ENCODE measurements at places on chromosomes 11 and 22.

GRCh38 chr11:90704510-90704909 lies 481.7 kb upstream of the CHORDC1 start:
- DNase-seq = no peak

DNA sequence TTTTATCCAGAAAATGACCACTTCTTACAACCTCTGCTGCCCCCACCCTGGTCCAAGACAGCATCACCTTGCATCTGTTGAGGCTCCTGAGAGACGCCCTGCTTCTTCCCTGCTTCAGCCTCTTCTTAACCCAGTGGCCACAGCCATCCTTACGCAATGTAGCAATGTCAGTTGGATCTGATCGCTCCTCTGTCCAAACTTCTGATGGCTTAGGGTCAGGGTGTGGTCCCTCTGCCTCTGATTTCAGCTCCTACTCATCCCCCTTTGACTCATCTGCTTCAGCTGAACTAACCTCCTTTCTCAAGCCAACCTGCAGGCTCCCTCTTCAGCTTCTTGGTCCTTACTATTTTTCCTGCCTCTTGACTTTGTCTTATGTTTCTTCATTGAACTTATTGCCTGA lies 280.8 kb downstream of the KIRREL3 start:
- DNase-seq = no peak

- no peak for DNase-seq
Measured at GRCh38 chr11:16738947-16739815, 734 bp downstream of the C11orf58 start.

- DNase-seq = no peak
Measured at GRCh38 chr11:107337917-107338316, 119.7 kb downstream of the CWF19L2 start.

DNA sequence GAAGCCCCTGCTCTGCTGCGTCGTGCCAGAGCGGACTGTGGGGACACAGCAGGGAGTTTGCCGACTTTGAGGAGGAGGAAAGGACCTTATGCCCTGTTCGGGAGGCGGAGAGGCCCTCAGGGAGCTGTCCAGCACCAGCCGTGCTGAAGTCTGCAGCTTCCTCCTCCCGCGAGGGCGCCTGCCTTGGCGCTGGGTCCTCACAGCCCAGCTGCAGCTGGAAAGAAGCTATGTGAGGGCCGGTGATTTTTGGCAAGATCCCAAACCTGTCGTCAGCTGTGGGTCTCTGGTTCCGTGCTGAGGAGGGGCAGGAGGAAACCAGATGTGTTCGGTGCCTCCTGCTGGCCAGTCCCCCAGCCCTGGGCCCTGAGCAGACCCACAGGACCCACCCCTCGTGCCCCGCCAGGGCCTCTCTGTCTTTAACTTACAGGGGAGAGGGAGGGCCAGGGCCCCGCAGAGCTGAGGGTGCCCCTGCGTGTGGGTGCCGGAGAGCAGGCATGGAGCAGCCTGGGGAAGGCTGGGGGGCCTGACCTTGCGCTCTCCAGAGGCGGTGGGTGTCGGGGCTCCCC lies 12.0 kb downstream of the BRSK2 start:
- DNase-seq = no peak

GRCh38 chr22:44932493-44932892 lies 77.3 kb downstream of the PHF21B start:
- no peak for DNase-seq

DNA sequence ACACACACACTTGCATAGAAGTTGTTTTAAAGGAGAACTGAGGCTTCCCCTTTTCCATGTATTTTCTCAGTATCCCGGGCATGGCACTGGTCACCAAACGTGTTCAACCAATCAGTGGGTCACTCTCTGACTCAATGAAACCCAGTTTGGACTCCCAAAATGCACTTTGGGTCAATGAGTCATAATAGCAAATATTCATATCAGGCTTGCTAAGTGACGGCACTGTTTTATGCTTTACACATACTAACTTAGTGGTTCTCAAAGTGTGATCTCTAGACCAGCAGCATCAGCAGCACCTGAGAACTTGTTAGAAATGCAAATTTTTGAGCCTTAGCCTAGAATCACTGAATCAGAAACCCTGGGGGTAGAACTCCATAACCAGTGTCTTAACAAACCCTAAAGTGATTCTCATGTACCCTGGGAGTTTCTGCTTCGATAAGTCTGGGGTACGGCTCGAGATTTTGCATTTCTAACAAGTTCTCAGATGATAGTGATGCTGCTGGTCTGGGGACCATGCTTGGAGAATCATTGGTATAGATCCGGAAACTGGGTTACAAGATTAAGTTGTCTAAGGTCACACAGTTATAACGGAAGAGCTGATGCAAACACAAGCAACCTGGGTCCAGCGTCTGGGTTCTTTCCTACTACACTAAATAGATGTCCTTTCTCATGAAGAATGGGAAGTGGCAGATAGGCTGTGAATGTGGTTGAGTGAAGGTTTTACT lies 35.6 kb downstream of the ETS1 start:
- no peak for DNase-seq

DNA sequence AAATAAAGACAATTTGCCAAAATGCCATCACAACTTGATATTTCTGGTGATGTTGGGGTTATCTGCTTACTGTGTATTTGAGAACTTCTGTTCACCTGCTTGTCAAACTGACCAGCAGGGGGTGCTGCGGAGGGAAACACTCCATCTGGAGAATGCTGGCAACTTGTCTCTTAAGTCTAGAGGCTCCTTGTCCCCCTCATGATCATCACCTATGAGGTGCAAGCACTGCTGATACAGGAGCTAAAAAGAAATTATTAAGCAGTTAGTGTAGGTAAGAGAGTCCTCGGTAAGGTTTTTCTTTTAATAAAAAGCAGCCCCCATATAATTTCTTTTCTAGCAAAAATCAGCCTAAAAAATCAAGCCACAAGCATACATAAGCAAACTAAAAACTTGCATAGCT lies 32.7 kb upstream of the GLYATL1B start:
- DNase-seq = peak; percentile 53

DNA sequence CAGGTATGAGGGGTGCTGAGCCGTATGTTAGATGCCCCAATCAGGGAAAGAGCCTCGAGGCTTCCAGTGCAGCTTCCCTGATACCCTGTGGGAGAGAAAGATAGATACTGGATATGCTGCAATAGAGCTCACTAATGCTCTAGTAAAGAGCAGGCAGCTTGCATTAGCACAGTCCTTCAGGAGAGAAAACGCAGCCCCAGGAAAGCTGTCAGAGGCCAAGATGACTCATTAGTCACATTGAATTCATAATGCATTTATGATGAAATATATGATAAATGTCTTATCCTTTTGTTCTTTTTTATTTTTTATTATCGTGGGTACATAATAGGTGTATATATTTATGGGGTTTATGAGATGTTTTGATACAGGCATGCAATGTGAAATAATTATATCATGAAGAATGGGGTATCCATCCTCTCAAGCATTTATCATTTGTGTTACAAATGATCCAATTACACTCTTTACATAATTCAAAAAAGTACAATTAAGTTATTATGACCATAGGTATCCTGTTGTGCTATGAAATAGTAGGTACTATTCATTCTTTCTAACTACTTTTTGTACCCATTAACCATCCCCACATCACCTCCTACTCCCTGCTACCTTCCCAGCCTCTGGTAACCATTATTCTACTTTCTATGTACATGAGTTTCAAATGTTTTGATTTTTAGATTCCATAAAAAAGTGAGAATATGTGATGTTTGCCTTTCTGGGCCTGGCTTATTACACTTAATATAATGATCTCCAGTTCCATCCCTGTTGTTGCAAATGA lies 94.5 kb upstream of the TOP3B start:
- no peak for DNase-seq

- no peak for DNase-seq
Measured at GRCh38 chr11:132402071-132402684, 1031.8 kb downstream of the NTM start.

DNA sequence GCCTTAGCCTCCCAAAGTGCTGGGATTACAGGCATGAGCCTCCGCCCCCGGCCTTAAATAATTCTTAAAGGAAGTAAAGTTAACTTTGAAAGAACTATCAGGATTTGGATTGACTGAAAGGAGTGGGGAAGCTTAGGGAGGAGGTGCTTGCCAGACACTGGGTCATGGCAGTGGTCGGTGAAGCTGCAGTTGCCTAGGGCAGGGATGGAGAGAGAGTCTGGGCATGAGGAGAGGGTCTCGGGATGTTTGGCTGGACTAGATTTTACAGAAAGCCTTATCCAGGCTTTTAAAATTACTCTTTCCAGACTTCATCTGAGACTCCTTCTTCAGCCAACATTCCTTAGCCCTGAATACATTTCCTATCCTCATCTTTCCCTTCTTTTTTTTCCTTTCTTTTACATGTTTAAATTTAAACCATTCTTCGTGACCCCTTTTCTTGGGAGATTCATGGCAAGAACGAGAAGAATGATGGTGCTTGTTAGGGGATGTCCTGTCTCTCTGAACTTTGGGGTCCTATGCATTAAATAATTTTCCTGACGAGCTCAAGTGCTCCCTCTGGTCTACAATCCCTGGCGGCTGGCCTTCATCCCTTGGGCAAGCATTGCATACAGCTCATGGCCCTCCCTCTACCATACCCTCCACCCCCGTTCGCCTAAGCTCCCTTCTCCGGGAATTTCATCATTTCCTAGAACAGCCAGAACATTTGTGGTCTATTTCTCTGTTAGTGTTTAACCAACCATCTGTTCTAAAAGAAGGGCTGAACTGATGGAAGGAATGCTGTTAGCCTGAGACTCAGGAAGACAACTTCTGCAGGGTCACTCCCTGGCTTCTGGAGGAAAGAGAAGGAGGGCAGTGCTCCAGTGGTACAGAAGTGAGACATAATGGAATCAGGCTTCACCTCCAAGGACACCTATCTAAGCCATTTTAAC lies at the start of gene NNMT:
Gene NNMT (plus strand): TSS at position 724 of the 929 bp plus-strand sequence. CDS start 158 bp downstream, at position 882.
- no peak for DNase-seq

- DNase-seq = no peak
Measured at GRCh38 chr22:42699281-42699975, 21.2 kb downstream of the A4GALT start.

DNA sequence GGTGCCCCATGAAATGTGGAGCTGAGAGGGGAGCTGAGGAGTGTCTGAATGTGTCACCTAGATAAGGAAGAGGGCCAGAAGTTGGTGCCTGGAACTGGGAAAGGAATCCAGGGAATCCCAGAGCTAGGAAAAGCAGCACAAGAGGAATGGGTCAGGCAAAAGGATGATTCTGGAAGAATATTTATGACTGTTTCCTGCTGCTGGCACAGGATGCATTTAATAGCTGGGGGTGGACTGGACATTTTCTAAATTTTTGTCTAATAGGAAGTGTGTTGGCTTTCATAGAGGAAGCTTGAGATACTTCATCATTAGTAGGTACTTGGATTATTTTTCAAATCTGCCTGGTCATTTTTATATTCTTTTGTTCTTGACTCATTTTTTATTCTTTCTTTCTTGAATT lies 17.4 kb upstream of the MRGPRX2 start:
- no peak for DNase-seq

GRCh38 chr11:60459345-60459744 lies 3.7 kb downstream of the MS4A1 start:
- DNase-seq = no peak

- no peak for DNase-seq
Measured at GRCh38 chr22:48528221-48528915, 1299.3 kb downstream of the BRD1 start.

DNA sequence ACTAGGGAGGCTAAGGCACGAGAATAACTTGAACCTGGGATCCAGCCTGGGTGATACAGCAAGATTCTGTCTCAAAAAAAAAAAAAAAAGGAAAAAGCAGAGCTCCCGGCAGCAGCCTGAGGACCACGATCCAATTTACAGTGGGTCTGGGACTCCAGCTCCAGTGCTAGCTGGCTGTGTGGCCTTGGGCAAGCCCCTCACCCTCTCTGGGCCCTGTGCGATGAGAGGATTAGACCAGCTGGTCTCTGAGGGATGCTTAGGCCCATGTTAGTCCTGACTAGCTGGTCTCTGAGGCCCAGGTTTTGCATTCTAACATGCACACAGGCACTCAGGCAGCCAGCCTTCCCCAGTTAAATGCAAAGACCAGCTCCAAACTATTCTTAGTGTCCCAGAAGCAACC lies 13.7 kb downstream of the CARD10 start:
- DNase-seq = no peak

DNA sequence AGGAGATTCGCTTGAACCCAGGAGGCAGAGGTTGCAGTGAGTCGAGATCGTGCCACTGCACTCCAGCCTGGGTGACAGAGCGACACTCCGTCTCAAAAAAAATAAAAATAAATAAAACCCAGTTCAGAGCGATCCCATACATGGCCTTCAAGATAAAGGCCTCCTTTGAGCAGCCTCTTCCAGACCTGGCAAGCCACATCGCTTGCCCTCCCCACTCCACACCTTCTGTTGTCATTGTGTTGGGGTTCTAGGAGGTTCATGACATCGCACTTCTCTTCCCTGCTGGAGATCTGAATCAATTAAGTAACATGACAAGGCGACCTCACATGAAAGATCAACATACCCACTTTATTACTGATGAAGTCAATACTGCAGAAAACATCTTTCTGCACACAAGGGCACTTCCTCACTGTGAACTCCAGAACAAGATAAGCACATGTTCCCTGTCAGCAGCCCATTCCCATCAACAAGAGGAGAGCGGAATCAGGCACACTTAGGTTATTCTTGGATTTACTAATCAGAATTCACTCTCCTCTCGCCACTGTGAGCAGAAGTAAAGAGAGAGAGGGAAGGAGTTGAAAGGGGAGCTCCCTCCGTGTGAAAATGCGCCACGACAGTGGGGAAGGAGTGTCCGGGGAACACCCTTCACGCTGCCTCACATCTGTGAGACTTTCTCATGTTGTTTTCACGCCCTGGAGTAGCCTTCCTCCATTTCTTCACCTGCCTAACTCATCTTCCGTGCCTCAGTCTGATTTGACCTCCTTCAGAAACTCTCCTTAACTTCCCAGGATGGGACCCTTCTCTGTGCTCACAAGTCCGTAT lies 38.3 kb downstream of the SC5D start:
- DNase-seq = no peak

All from stimulated activated CD4-positive, alpha-beta T cell treated with anti-CD3 and anti-CD28 coated beads, TNF-alpha, amount 100 ng/mL, for 1 hour (primary cell).